HS-5 (cell line): ENCODE measurements at places on chromosomes 11 and 22.

- DNase-seq, result peak; percentile 42
Observed at GRCh38 chr22:30802202-30803166, 107.8 kb downstream of the OSBP2 start.

GRCh38 chr11:16261836-16262644 is 94.3 kb downstream of the SOX6 start:
- DNase-seq, result no peak

GRCh38 chr11:68839911-68840641 is 1.6 kb downstream of the CPT1A start:
- DNase-seq, result no peak

DNA sequence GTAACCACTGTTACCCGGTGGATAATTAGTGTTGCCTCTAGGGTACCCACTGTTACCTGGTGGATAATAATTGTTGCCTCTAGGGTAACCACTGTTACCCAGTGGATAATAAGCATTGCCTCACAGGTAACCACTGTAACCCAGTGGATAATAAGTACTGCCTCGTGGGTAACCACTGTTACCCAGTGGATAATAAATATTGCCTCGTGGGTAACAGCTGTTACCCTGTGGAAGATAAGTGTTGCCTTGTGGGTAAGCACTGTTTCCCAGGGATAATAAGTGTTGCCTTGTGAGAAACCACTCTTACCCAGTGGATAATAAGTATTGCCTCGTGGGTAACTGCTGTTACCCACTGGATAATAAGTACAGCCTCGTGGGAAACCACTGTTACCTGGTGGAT is 9.3 kb upstream of the NXPE4 start:
- no peak for DNase-seq

GRCh38 chr11:283405-284104 is 5.3 kb downstream of the NLRP6 start:
- DNase-seq, result no peak

GRCh38 chr22:25413620-25414019 is 150.9 kb upstream of the GRK3 start:
- no peak for DNase-seq

DNA sequence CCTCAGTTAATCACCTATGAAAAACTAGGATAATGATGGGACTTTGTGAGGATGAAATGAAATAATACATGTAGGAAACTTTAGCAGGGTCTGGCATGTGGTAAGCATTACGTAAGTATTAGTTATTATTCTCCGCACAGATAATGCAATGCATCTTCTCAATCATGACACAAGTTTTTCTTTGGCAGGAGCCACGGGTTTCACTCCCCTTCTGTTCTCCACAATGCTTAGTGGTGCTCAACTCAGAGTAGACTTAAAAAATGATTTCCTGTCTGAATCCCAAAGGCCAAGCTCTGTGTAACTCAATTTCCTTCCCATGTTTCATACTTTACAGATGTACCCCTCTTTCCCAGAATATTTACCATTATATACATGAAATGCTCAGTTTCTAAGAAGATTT is 82.9 kb downstream of the CCDC34 start:
- no peak for DNase-seq

- DNase-seq, result no peak
Observed at GRCh38 chr11:20127671-20128527, 32.4 kb downstream of the DBX1 start.
